Erythroblast (primary cell): ENCODE measurements at places on chromosomes 7 and 10.

DNA sequence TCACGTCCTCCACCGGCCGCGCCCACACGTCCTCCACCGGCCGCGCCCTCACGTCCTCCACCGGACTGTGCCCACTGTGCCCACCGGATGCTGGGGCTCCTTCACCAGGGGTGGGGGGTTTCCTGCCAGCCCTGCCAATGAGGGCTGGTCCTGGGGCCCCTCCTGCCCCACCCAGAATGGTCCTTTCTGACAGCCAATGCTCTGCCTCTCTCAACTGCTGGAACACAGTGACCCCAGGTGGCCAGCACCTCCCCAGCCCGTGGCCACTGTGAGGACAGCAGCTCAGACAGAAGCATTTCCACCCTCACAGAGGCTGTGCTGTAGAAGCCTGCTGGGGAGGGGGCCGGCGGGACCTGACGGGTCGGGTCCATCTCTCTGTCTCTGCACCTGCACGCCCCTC, 90.1 kb upstream of the DNAAF5 start:
- DNase-seq = peak; percentile 5

DNA sequence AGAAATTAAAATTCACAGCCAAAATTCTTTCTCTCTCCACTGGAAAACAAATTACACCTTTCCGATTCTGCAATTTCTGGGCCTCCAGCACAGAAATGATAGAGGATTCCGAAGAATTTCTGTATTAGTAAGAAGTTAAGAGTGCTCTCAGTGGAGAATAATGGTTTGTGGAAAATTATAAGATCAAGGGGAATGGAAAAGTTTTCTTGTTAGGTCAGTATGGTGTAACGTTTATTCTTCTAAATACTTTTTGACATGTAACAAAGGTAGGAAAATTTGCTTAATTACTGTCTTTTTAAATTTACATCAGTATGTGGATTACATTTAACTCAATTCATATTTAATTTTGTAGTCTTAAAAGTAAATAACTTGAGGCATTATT, 288.3 kb upstream of the NFE2L3 start:
- DNase-seq = peak; percentile 20

GRCh38 chr10:113528876-113529275, 24.0 kb upstream of the HABP2 start:
- no peak for DNase-seq

- no peak for DNase-seq
Measured at GRCh38 chr10:75705426-75705825, 274.0 kb downstream of the LRMDA start.

DNA sequence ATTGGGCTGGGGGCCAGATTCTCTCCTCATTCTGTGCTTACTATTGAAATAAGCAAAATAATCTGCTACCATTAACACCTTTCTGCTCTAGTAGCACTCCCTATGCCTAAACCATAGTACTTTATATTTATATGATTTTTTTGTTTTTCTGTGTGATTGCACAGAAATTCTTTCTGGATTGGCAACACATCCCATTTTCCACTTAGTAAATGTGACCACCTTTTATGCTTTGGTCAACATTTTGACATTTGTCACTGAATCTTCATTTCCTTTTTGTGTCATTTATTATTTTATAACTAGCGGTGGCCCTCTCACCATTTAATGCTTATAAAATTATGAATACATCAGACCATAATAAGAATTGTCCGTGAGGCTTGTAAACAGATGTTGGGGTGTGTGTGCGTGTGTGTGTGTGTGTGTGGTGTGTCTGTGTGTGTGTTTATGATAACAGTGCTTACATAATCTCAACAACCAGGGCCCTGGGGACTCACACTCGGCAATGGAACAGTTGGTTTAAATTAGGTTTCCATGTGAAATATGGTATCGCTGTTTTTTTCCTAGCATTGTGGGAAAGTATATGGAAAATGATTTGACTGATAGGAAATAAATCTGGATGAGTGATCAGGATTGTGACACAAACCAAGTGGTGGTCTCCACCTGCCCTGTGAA, 138.9 kb downstream of the NOC3L start:
- DNase-seq = no peak

DNA sequence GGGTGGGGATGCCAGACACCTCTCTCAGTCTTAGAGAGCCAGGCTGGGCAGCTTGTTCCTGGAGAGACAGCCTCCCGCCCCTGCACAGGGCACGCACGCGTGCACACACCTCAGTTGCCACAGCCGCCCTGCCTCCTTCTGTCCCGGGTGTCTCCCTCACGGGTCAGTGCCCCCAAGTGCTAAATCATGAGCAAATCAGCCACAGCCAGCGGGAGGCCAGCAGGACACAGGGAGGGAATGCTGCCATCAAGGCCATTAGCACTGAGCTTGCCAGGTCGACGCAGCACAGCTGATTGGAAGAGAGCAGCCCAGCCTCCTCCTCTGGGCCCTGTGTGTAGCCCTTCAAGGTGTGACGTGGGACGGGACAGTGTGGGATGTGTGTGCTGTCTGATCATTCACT, 130.4 kb downstream of the CDH23 start:
- no peak for DNase-seq

GRCh38 chr7:76048668-76048988, 722 bp downstream of the MDH2 start:
- DNase-seq = no peak

- no peak for DNase-seq
Measured at GRCh38 chr7:936386-937054, 18.0 kb downstream of the ADAP1 start.

GRCh38 chr7:1511444-1512422, 7.5 kb upstream of the INTS1 start:
- no peak for DNase-seq

DNA sequence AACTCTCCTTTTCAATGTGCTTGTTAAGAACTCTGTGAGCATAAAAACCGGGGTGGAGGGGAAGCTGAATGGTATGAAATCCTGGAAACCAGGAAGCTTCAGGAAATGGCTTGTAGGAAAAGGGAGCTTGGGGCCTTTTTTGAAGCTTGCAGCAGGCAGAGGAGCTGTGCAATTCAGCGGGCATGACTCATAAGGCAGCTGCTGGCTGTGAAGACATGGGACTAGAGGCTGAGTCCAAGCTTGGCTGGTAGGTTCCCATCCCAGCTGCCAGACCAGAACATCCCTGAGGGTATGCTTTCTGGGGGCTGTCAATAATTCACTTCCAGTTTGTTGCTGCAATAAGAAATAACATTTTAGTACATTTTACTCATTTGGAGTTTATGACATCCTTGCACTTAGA, 36.8 kb upstream of the CDC14C start:
- DNase-seq = no peak

- peak; percentile 79 for DNase-seq
Measured at GRCh38 chr7:54839575-54840213, 80.7 kb upstream of the SEC61G start.

DNA sequence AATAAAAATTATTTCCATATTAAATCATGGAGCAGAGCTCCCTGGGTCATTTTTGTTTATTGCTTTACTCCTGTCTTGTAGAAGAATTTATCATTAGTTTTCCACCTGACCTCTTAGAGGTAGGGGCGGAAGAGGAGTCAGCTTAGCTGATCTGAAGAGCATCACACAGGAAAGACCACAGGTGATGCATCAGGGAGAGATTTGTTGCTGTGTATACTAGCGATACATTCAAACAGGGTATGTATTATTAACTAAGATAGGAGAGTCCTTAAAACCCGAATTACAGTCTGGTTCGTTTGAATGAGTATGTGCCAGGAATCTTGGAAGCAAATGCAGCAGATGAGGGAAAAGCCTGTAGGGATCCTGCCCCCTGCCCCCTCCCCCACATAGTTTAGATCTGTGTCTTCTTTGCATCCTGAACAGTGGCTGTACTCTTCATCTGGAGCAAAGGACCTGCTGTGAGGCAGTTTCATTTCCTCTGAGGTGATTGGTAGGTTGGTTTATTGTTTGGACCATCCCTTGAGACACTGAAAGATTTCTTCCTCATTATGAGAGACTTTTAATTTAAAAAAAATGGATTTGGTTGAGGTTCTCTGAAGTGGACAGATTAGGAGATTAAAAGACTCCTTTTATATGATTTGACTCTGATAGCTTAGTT, 177.0 kb downstream of the SND1 start:
- DNase-seq = no peak

GRCh38 chr10:48324580-48324979, 18.1 kb downstream of the MAPK8 start:
- no peak for DNase-seq

GRCh38 chr10:128662520-128662919, 536.3 kb upstream of the MKI67 start:
- DNase-seq = no peak

DNA sequence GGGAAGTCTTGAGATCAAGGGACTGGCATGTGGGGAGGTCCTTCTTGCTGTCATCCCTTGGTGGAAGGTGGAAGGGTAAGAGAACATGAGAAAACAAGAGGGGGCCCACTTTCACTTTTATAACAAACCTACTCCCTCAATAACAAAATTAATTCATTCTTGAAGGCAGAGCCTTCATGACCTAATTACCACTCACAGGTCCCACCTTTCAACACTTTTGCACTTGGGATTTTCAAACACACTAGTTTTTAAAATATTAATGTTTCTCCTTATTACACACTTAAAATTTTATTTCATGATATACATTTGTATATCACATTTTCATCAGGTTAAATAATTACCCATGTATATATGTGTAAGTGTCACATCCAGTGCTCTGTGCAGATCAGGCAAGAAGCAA, 2.0 kb downstream of the ST7 start:
- no peak for DNase-seq

DNA sequence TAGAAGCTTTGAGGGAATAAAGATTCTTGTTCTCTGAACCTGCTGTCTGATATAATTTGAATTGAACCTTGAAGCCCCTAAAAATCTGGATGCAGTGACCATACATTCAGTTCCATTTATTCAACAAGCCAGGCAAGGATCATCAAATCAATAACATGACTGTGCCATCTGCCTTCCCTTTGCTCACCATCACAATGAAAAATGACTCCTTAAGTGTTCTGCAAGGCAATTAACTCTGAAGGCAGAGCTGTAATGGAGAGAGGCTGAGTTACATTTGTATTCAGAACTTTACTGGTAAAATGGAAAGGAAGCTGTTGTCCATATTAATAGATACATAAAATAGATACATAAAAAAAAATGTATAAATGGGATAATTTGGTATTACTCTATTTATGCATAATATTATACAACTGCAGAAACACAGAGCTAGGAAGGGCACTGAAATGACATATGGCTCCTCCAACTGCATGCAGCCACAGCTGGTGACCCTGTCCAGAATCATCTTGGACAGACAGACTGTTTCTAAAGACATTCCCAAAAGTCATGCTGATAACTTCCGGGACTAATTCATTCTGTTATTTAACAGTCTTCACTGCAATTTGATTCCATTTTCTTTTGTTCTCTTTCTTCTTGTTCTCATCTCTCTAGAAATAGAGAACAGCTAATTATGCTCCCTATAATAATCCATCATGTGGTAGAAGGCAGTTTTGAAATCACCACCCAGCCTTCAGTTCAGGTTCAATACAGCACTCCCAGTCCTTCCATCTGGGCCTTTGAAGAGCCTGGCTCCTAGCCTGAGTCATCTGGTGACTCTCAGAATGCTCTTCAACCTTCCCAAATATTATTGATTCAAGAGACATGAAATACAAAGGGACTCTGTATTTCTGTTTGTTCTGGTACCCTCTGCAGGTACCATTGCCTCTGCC, 412.6 kb downstream of the GFRA1 start:
- DNase-seq = no peak

DNA sequence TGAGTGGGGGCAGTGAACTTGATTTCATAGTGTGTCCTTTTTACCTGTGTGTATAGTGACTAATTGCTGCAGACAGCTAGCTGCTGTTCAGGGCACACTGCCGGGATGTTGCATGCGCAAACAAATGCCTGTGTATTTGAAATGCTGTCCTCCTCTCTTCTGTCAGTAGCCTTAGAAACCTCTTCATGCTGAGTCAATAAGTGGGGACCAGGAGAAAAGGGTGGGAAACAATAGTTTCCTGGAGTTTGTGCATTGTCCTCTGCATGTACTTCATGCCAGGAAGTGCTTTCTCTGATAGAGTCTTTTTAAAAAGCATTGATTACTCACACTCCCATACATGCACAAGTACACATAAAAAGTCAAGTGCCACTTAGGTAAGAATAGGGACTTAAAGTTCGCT, 1183.7 kb upstream of the CELF2 start:
- no peak for DNase-seq

GRCh38 chr7:106537119-106537518, 123.8 kb downstream of the CCDC71L start:
- DNase-seq = no peak

DNA sequence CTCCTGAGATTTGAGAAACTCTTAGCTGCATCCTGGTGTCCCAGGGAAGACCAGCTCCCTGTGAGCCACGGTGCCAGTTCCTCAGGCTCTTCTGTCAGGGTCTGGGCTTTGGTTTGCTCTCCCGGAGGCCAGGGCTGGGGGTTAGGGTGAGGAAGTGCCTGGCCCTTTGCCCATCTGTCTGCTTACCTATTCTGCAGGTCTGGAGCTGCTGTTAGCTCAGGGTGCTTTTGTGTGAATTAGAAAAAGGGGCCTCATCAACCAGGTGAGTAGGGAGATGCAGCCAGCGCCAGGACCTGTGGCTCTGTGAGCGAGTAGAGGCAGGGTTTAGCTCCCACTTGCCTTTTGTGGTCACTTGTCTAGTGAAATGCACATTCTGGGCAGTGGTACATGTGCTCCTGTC, 109.4 kb downstream of the DOCK1 start:
- no peak for DNase-seq

DNA sequence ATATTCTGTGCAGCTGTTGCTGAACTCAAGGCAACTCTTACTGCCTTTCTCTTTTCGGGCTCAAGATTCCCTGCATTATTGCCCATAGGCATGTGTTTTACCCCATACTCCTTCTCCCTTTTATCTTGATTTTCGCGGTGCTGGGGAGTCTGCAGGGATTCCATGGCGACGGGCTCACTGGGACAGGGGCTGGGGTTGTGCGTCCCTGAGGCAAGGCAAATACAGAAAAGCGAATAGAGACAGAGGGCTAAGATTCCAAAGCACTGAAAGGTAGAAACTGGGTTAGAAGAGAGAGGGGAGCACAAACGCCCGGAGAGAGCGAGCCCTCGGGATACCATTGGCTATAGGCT, 519 bp upstream of the RPP38 start:
- DNase-seq = no peak

DNA sequence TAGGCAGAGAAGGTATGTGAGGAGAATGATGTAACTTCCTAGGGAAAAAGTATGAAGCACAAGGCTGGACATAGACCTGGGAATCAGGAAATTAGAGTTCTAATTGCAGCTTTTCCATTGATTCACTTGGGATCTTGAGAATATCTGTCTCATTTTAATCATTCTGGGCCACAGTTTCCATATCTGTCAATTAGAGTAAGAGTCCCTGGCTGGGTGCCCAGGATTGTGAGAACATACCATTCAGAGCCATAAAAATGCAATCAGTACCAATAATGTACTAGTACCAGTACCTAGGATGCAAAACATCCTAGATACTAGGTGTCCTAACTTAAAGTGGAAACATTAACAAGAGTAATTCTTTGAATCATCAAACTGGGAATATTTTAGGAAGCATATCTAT, 29.6 kb downstream of the CAV1 start:
- DNase-seq = no peak

DNA sequence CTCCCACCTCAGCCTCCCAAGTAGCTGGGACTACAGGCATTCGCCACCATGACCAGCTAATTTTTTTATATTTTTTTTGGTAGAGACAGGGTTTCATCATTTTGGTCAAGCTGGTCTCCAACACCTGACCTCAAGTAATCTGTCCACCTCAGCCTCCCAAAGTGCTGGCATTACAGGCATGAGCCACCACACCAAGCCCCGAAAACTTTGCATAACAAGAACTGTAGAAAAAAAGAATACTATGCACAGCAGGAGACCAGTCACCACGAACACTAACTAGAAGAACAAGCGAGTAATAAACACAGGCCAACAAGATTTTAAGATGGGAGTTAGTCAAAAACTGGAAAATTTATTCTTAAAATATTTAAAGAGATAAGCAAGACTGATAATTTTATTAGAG, 447.0 kb downstream of the ETV1 start:
- DNase-seq = no peak
